ENCODE measurements at places on chromosomes 5 and 9.

- no peak for DNase-seq
Observed at GRCh38 chr5:118326481-118327045, 661.8 kb downstream of the DTWD2 start.

DNA sequence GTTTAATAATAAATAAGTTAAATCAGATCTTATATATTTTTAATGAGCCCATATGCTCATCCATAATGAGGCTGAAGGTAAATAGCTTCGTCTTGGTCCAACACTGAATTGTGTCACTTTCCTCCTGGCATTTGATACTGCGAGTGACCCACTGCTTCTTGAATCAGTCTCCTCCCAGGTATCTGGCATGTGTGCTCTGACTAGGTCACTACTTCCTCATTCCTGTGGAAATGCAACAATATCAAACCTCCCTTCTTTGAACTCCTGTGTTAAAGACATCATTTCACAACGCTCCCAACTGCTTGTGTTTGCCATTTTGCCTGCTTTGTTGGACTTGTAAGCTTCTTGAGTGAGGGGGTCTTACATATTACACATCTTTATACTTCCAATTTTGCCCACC is 157.7 kb downstream of the SLC24A2 start:
- DNase-seq: no peak

DNA sequence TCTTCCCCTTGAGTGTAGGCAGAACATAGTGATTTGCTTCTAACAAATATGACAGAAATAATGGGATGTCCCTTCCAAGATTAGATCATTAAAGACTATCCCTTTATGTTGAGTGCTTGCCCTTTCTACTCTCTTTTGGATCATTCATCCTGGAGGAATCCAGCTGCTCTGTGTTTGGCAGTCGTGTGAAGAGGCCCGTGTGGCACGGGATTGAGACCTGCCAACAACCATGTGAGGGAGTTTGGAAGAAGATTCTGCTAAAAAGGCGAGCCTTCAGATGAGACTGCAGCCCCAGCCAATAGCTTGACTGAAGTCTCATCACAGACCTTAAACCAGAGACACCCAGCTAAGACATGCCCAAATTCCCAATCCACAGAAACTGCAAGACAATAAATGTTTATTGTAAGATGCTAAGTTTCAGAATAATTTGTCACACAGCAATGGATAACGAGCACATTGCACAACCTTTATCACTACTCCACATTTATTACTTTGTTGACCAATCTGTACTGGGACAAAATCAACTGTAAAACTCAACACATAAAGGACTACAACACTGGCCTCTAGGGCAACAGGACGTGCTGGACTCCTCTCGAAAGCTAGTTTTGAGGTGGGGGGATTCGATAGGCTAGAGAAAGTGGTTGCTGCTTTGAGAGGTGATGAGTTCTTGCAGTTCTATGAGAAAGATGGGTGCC is 42.8 kb downstream of the ANGPTL2 start:
- no peak for DNase-seq

DNA sequence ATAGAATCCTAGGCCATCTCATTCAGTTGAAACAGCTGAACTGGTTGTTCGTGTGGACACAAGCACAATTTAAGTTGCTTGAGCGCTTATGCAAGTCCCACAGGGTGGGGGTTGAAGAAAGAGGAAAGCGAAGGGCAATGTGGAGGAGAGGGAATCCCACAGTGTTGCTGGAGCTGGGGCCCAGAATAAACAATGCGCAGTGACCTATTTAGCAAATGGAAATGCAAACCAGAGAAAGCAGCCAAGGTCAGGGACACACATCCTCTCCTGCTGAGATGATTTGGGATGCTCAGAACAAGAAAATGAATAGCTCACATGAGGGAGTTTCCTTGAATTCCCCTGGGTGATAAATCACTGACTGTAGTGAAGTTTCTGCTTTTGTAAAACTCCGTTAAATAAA is 838.3 kb downstream of the TLE4 start:
- DNase-seq: no peak

DNA sequence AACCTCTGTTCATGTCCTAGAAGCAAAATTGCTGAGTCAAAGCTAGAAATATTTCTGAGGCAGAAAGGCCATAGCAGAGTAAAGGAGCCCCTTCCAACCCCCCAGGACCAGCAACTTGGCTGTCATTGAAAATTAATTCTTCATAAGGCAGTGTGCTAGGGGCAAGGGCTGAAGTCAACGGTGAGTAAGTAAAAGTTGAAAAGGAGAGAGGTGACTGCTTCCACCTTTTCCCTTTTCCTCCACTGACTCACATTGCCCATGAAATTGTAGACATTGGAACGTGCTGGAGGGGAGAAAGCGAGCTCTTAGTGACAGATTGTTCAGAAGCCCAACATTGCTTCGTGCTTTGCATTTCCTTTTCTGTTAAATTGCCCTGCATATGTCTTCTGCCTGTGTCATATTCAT is 19.1 kb downstream of the GLRA1 start:
- DNase-seq: no peak

DNA sequence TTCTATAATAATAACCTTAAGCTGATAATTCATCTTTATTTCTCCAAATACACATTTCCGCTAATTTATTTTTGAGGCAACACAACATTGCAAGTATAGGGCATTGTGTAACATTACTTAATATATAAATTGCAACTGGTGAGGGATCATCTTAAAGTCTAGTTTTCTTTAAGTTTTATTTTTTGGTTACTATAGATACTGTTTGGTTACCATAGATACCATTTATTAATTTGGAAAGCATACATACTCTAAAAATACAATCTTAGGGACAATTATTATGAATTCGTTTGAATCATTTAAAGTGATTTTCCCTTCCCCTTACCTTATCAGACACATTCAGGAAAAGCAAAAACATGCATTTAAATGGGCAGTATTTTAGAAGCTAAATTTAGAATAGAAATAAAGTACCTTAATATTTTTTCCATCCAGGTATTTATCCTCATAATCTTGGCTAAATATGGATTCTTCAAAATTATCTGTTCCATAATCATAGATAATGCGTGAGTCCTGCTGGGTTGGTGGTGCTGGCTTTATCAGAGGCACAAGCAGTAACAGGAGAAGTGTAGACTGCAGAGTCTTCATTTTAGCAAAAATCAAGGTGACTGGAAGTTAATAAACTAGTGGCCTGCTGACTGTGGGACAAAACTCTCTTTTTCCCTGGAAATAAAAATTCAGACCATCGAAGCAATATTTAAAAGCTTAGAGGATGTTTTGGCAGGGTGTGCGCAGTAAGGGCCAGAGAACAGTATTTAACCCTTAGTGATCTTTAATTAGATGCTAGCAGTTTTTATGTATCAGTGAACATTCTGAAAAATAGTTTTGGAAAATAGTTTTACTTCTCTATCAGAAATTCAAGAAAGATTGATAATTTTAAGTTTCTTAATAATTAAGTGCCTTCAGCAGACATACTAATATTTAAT is 1.3 kb downstream of the OGN start:
- DNase-seq: no peak

DNA sequence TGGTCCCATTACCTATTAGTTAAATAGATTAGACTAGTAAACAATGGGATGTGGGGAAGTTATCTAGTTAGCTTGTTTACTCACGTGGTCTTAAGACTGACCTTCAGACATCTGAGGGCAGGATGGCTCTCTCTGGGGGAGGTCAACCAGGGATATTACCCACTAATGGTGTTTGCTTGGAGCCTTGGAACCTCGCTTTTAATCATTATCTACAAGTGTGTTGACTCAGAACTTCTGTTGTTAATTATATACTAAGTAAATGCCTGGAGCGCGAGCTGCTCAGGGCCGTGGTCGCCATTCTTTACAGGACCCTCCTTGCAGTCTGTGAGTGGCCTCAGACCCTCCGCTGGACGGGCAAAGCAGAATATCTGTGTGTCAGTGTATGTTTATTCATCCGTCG is 48.5 kb upstream of the ZNF354A start:
- DNase-seq: no peak

DNA sequence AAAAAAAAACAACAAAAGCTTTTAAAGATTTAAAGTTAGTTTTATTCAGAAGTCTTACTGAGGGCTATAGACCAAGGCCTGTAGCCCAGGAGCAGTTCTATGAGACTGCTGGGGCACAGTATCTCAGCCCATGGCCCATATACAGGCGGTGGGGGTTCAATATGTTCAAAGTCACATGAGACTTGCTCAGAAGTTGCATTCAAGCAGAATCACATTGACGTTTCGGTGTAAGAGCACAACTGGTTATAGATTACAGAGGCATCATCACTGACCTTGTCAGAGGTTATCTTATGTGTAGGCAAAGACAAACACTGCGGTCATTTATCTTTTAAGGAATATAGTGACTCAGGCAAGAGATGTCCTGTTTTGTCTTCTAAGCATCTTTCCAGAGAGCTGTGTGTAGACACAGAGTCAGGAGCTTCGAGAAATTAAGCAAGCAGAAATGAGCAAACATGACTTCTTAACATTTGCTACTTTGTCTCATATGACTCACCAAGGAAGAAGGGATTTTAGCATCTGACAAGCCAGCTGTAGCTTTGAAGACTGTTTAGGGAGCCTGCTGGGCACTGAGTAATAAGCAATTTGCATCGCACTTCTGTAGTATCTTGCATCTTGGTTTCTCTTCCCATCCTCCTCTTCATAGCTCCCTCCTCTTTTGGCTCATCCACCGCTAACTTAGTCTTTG is 12.9 kb upstream of the F2RL1 start:
- DNase-seq: no peak

GRCh38 chr5:38780945-38781344 is 64.9 kb upstream of the OSMR start:
- DNase-seq: no peak

GRCh38 chr5:54480296-54480695 is 24.8 kb downstream of the HSPB3 start:
- no peak for DNase-seq

DNA sequence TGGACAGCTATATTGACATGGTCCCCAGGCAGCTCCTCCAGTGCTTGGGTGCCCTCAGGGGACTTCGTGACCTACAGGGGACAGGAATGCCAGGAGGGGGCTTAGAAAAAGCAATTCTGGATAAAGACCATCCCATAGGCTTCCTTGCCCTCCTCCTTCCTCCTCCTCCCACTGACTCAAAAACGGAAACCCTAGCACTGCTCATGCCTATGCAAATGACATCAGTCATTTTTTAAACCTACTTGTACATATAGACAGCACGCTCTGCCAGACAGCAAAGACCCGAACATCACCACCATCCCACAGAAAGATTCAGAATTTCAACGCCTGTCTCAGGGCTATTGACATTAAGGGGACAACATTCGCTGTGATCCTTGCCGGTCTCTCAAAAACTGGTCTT is 11.0 kb downstream of the IGFBPL1 start:
- DNase-seq: no peak

- DNase-seq: no peak
Observed at GRCh38 chr5:143433670-143434069, 30.2 kb upstream of the NR3C1 start.

- no peak for DNase-seq
Observed at GRCh38 chr9:133089271-133089671, 27.5 kb downstream of the CEL start.
